Stimulated activated CD4-positive, alpha-beta T cell treated with anti-CD3 and anti-CD28 coated beads, TNF-alpha, amount 100 ng/mL, for 1 hour (primary cell): ENCODE measurements at places on chromosomes 2 and 18.

- no peak for DNase-seq
These were observed 76.5 kb downstream of the C1D start for GRCh38 chr2:67986258-67986657.

GRCh38 chr2:29518010-29518409 lies 402.8 kb downstream of the CLIP4 start:
- DNase-seq: no peak

DNA sequence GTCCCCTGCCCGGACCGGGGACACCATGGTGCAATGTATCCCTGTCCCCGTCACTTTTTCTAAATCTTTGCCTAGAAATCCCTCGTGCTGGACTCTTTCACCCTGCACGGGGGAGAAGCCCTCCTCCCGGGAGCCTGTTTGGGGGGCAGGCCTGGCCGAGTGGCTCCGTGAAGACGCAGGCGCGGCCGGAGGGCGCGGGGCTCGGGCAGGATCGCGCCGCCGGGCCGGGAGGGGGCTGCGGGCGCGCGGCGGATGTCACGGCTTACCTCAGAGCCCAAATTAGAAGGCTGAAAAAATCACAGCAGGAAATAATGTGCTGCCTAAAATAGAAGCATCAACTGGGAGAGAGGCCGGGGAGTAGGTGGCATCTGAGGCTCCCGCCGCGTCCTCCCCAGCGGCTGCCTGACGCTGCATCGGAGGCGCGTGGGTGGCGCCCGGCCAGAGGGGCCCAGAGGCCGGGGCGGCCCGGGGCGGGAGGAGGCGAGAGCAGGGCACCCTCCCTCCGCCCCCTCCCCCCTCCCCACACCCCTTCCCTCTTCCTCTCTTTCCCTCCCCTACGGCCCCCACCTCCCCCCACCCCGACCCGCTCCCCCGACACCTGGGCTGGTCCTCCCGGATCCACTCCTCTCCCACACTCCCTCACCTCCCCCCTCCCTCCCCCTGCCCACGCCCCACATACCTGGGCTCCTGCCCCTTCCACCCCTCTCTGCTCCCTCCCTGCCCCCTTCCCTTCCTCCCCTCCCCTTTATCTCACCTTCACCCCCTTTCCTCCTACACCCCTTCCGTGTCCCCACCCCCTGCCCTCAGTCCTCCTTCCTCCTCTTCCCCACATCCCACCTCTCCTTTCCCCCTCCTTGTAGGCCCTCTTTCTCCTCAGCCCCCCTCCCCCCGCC lies 51.9 kb downstream of the SLC4A1AP start:
- no peak for DNase-seq

- no peak for DNase-seq
These were observed 35.4 kb downstream of the BARD1 start for GRCh38 chr2:214774108-214774507.

- DNase-seq: no peak
These were observed 10.9 kb downstream of the RBMS1 start for GRCh38 chr2:160482673-160483072.

- no peak for DNase-seq
These were observed 75.2 kb upstream of the GALNT5 start for GRCh38 chr2:157182204-157182709.

DNA sequence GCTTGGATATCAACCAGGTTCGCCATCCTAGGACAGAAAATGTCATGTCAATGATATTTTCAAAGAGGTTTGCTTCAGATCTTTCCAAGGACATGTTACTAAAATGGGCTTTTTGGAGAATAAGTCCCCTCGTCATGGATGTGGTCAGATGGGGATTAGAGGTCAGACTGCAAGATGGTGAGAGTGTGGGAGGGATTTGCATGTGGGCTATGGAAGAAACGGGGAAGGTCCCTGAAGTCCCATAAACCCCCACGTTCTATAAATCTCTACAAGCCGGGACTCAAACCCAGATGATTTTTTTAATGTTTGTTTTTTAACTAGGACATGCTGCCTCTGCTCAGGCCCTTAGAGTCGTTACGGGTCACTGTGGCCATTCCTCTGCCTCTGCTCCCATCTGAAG lies 37.7 kb upstream of the IGFBP5 start:
- no peak for DNase-seq

GRCh38 chr2:235598026-235598425 lies 104.2 kb downstream of the AGAP1 start:
- DNase-seq: no peak

DNA sequence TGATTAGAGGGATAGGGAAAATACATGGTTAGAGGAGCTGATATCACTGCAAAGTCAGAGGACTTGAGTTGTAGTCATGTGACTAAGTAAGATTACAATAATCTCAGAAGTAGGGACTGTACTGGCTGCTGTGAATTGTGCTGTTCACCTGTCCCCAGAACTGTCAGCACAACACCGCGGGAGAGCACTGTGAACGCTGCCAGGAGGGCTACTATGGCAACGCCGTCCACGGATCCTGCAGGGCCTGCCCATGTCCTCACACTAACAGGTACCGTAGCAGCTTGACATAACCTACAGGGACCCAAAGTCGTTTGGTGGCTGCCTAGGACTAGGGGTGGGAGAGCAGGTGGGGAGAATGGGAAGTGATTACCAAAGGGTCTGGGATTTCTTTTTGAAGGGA lies 132.8 kb upstream of the TTC39C start:
- DNase-seq: no peak

DNA sequence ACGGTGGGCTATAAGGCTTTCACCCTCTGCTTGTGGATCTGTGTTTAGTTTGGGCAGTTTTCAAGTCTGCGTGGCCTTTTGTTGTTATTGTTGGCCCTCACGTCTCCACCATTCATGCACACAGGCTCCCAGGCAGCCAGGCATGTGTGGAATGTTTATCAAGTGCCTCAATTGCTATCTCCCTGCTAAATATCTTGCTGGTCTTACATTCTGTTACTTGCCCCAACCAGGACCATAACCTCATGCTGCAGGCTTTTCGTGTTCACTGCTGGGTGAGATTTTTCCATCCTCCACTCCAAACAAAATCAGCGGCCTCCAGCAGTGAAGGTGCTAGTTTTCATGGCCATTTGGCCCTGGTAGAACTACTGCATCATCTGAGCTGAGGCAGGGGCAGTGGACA lies 63.0 kb upstream of the DSC1 start:
- no peak for DNase-seq
